Left lung (tissue), 14 donors: ENCODE measurements at places on chromosomes 12 and 14. TPM values are rescaled to one million over a fixed set of nuclear protein-coding genes. Genes with fewer than 3 reads are reported as not detected.
A peak's percentile ranks its signal among the peaks of the same experiment; 100 is the strongest.

- H3K27me3 ChIP-seq, result no peaks in the 10 kb centered on the region
- no peak overlapping the region for H3K4me3 ChIP-seq
- no peak overlapping the region for H3K27ac ChIP-seq
- no peaks in the 10 kb centered on the region for H3K36me3 ChIP-seq
- no peaks in the 10 kb centered on the region for H3K4me1 ChIP-seq
Observed at GRCh38 chr12:93552427-93552826, 20.0 kb upstream of the SOCS2 start.

DNA sequence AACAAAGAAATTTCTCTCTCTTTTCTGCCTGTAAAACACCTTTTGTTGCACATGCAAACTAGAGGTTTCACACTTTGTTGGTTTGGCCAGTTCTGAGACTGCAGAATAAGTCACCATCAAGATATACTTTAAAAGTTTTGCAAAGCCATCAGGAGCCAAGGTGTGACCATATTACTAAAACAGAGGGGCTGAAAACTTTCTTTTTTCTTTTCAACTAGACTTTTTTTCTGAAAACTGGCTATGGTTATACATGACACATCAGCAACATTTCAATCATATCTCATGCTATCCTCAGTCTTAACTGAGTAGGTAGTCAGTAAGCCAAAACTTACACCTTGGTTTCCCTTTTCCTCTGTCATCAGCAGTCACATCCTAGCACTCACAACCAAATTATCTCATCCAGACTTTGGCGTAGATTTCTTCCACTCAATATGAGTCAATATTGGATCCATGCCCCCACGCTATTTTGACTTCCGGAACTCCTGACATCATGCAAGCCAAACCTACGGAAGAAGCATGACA, 4.1 kb upstream of the IFNG start:
- DNase-seq, result no peak
- H3K4me1 ChIP-seq, result no peaks in the 10 kb centered on the region
- H3K36me3 ChIP-seq, result no peaks in the 10 kb centered on the region
- no peak overlapping the region for H3K4me3 ChIP-seq
- no peak overlapping the region for H3K27ac ChIP-seq
- H3K27me3 ChIP-seq, result no peaks in the 10 kb centered on the region

- no peaks in the 10 kb centered on the region for H3K36me3 ChIP-seq
- H3K27me3 ChIP-seq, result no peaks in the 10 kb centered on the region
- no peak overlapping the region for H3K4me3 ChIP-seq
- H3K27ac ChIP-seq, result no peak overlapping the region
- DNase-seq, result no peak
Observed at GRCh38 chr12:67676624-67677023, 28.1 kb downstream of the DYRK2 start.

GRCh38 chr14:91090743-91091142, 23.1 kb upstream of the DGLUCY start:
- no peaks in the 10 kb centered on the region for H3K36me3 ChIP-seq
- H3K4me3 ChIP-seq, result no peak overlapping the region
- H3K4me1 ChIP-seq, result no peaks in the 10 kb centered on the region
- no peak overlapping the region for H3K27ac ChIP-seq
- no peaks in the 10 kb centered on the region for H3K27me3 ChIP-seq

DNA sequence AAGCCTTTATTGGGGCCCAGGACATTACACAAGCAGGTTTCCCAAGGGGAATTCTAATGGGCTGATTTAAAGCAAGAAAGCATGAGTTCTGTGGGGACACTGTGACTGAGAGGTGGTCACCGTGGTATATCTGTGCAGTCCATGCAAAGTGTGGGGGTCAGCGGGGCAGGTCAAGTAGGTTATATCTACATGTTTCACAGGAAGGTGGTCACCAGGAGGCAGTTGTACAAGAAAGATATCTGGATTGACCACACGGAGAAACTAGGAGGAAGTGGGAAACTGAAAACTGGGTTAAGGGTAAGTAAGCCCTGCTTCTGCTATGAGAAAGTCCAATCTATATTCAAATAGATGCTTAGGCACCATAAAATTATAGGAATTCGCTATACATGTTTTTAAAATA, 77.8 kb upstream of the CNOT2 start:
- no peaks in the 10 kb centered on the region for H3K4me1 ChIP-seq
- no peak for DNase-seq
- no peaks in the 10 kb centered on the region for H3K36me3 ChIP-seq
- H3K4me3 ChIP-seq, result no peak overlapping the region
- H3K27ac ChIP-seq, result no peak overlapping the region

DNA sequence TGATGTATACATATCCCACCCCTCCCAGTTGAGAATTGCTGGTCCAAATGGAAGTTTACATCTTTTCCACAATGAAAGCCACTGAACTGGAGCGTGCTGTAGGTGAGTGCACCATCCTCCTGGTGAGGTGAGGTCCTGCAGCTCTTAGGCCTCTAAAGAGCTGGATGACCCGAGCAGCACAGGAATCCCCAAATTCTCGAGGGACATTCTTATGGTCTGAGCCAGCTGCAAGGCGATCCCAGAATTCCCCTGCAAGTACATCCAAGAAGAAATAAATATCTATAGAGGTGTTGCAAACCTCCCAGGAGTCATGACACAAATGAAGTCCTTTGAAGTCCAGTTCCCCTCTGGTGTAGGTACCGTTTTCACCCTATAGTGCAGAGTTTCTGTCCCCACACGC, 24.0 kb downstream of the TMEM132C start:
- no peak for DNase-seq
- no peaks in the 10 kb centered on the region for H3K4me1 ChIP-seq
- H3K36me3 ChIP-seq, result no peaks in the 10 kb centered on the region
- no peaks in the 10 kb centered on the region for H3K27me3 ChIP-seq
- no peak overlapping the region for H3K27ac ChIP-seq

- H3K27me3 ChIP-seq, result no peaks in the 10 kb centered on the region
- no peak overlapping the region for H3K4me3 ChIP-seq
- H3K36me3 ChIP-seq, result no peaks in the 10 kb centered on the region
- no peak overlapping the region for H3K27ac ChIP-seq
- H3K4me1 ChIP-seq, result peaks cover 15% of the 10 kb centered on the region
- DNase-seq, result no peak
Observed at GRCh38 chr14:75662966-75663365, 1.9 kb downstream of the TTLL5 start.

DNA sequence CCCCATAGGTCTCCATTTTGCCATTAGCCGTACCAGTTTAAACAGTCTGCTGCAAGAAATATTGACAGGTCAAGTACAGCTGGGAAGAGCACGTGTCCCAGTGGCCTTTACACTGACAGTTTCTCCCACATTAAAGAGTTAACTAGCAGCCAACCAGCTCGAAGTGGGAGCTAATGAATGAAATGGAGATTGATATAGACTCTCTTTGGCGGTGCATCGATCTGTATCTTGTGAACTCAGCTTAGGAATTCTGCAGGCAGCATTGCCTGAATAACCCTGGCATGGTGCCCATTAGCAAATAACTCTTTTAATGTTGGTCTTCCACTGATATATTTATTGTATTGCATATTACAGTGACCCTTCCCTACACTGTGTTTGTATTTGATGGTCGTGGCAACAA, 319.4 kb downstream of the EGLN3 start:
- H3K27ac ChIP-seq, result no peak overlapping the region
- H3K4me3 ChIP-seq, result no peak overlapping the region
- peak; percentile 10 for DNase-seq
- no peaks in the 10 kb centered on the region for H3K4me1 ChIP-seq

DNA sequence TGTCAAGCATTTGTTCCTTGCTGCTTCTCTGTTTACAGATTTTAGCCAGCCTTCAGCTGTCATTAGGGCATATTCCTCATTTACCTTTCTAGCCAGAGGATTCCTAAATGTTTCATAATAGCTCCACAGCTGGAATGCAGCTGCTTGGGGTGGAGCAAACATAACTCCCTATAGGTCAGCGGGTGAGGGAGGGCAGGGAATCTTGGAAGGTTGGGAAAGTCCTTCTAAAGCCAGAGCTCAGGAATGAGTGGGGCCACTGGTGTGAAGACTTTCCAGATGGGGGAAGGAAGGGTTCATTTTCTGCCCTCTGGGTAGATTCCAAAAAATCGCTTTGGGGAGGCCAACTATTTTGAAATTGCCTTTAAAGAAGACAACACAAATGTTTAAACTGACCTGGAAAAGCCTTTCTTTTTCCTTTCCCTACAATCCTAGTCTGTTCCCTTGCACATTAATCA, 16.3 kb upstream of the IRF2BPL start:
- H3K27me3 ChIP-seq, result no peaks in the 10 kb centered on the region
- H3K4me1 ChIP-seq, result peaks cover 88% of the 10 kb centered on the region
- H3K4me3 ChIP-seq, result no peak overlapping the region
- peak; percentile 81 for DNase-seq
- no peaks in the 10 kb centered on the region for H3K36me3 ChIP-seq
- peak overlapping the region; percentile 100 for H3K27ac ChIP-seq

- DNase-seq, result no peak
- H3K36me3 ChIP-seq, result no peaks in the 10 kb centered on the region
- no peak overlapping the region for H3K27ac ChIP-seq
- no peak overlapping the region for H3K4me3 ChIP-seq
- H3K4me1 ChIP-seq, result no peaks in the 10 kb centered on the region
- peaks cover 16% of the 10 kb centered on the region for H3K27me3 ChIP-seq
Observed at GRCh38 chr12:109696485-109697269, 16.9 kb upstream of the FAM222A start.

GRCh38 chr12:31234053-31234840, 91.7 kb downstream of the SINHCAF start:
- no peaks in the 10 kb centered on the region for H3K36me3 ChIP-seq
- no peak for DNase-seq

DNA sequence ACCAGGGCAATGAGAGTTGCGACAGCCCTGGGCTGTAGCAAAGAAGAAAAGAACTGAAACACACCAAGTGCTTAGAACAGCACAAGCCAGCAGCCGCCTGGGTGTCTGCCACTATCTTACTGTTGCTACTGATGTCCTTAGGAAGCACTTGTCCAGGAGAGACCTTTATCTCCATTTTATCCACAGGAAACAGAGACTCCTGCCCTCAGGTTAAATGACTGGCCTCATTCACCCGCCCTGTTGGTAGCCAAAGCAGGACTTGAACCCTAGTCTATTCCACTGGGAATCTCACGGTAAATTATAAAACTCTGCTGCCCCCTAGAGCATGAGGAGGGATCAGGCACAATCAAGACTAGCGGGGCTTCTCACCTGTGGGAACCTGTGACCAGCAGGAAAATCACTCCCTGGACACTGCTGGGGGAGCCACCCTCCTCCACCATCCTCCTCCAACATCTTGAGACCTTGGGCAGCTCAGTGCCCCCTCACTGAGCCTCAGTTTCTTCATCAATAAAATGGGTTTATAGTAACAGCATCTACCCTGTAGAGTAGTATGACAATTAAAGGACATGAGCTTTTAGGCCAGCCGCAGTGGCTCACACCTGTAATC, 20.5 kb upstream of the TESC start:
- H3K4me1 ChIP-seq, result peaks cover 5% of the 10 kb centered on the region
- H3K27me3 ChIP-seq, result no peaks in the 10 kb centered on the region
- H3K27ac ChIP-seq, result no peak overlapping the region
- H3K36me3 ChIP-seq, result no peaks in the 10 kb centered on the region

DNA sequence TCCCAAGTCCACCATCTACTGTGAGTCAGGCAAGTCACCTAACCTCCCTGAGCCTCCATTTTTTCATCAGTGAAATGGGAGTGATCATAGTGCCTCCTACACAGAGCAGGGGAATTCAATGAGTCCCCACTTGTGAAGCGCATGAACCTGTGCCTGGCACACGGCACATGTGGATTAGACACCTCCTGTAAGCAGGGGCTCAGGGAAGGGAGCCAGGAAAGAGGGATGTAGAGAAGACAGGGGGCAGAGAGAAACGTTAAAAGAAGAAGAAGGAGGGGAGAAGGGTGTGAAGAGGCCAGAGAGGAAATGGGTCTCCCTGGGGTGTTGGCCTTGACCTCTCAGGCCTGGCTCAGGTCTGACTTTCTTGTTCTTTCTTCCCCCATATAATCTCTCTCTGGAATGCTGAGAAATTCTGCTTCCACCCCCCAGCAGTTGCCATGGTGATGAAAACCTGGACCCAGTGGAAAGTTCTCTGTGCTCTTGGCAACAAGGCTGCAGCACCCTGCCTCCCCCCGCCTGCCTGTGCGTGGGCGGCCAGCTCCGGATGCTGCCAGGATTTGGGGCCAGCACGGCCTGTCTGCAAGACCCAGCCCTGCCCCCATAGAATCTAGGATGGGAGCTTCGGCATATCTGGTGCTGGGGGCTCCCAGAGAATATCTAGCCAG, 94.5 kb downstream of the CALM1 start:
- no peaks in the 10 kb centered on the region for H3K4me1 ChIP-seq
- no peaks in the 10 kb centered on the region for H3K27me3 ChIP-seq
- H3K36me3 ChIP-seq, result no peaks in the 10 kb centered on the region
- H3K4me3 ChIP-seq, result no peak overlapping the region
- no peak overlapping the region for H3K27ac ChIP-seq

- no peak overlapping the region for H3K27ac ChIP-seq
- H3K27me3 ChIP-seq, result no peaks in the 10 kb centered on the region
- H3K4me3 ChIP-seq, result no peak overlapping the region
Observed at GRCh38 chr14:76784881-76785280, 23.6 kb downstream of the VASH1 start.

GRCh38 chr14:56592746-56593544, 13.3 kb downstream of the TMEM260 start:
- DNase-seq, result no peak
- no peaks in the 10 kb centered on the region for H3K27me3 ChIP-seq
- H3K4me3 ChIP-seq, result no peak overlapping the region

The ACOT6 gene
- not detected for polyA plus RNA-seq

The IAPP gene
- not detected for polyA plus RNA-seq

The SMIM41 gene
- polyA plus RNA-seq, result 1.2 TPM

The CAPS2 gene
- polyA plus RNA-seq, result 8.4 TPM

The LHX5 gene
- not detected for polyA plus RNA-seq
